ENCODE measurements at places on chromosomes 7 and 10.

DNA sequence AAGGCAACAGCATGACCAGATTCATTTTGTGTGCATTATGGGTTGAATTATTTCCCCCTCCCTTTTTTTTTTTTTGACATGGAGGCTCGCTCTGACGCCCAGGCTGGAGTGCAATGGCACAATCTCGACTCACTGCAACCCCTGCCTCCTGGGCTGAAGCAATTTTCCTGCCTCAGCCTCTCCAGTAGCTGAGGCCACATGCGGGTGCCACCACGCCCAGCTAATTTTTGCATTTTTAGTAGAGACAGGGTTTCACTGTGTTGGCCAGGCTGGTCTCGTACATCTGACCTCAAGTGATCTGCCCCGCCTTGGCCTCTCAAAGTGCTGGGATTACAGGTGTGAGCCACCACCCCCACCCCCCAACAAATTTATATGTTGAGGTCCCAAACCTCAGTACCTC, 42.0 kb downstream of the ZNF783 start:
- DNase-seq: no peak

DNA sequence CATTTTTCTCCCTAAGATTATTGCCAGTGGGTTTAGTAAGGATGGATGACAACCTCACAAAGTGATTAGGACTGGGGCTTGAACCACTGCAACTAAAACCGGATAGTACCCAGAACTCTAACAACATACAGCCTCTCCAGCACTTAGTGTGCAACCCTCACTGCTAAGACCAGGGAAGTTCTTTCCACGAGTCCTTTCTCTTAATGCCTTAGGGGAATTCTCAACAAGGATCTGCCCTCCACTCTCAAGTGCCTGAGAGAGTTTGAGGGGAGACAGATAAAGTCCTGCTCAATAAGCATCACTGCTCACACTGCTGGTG, 104.6 kb downstream of the NRP1 start:
- DNase-seq: no peak

- DNase-seq: no peak
Measured at GRCh38 chr10:85400981-85401695, 965.5 kb downstream of the GRID1 start.

DNA sequence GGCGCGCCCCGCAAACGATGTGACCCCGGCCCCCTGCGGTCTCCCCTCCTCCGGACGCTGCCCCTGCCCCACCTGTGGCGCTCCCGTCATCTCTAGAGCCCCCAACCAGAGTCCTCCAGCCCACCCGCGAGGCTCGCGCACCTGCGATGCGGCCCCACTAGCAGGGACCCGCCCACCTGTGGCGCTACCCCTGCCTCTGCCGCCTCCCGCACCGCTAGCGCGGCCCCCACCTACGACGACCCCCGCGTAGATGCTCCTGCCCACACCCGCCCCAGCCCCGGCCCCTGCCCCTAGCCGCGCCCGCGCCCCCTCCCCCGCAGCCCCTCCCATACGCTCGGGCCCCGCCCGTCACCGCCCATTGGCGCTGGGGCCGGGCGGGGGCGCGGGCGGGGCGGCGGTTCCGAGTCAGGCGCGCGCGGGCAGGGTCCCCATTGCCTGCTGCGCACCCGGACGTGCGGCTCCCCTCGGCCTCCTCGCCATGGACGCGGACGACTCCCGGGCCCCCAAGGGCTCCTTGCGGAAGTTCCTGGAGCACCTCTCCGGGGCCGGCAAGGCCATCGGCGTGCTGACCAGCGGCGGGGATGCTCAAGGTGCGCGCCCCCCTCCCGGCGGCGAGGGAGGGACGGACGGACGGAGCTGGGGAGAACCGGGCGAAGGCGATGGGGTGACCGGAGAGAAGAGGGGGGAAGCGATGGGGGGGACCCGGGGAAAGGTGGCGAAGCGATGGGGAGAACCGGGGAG, at the start of gene PFKP:
Gene PFKP (plus strand): TSS at position 431 of the 741 bp plus-strand sequence. CDS start 48 bp downstream, at position 479.
- peak; percentile 53 for DNase-seq

- DNase-seq: no peak
Measured at GRCh38 chr10:78520737-78521430, 487.2 kb downstream of the RPS24 start.

GRCh38 chr10:104546336-104546735, 94.8 kb upstream of the SORCS3 start:
- DNase-seq: no peak

GRCh38 chr7:90972906-90973550, 291.2 kb upstream of the FZD1 start:
- DNase-seq: no peak

DNA sequence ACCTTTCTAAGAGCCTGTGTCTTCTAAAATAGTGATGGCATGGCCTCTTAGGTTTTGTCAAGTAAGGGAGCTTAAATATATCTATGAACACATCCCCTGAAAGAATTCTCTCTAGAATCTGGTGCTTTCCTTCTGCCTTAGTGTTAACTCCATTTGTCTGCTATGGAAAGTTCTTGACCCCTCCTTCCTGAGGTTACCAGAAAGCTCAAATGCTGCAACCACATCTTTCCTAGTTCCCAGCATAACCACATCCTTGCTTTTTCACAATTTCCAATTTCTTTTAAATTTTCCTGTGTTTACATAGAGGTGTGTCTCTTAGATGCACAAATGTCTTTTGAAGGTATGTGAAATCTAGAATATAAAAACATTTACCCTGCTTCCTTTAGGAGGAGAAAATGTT, 16.4 kb upstream of the GSDME start:
- no peak for DNase-seq

DNA sequence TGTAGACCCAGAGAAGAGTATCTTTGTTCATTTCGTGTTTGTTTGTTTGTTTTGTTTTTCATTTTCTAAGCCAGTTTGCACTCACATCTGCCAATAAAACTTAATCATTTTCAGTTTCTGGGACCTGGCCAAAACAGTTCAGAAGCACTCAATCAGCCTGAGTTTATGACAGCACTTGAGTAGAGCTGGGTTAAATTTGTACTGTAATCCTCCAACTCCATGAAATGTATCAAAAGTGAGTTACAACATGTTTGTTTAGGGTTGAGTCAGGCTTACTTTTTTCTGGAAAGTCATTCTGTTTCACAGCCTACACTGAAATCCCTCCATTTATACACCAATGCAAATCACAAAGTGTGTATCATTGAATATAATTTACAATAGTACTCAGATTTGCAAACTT, 91.9 kb downstream of the ZWINT start:
- DNase-seq: no peak

- DNase-seq: no peak
Measured at GRCh38 chr10:117360016-117360415, 15.2 kb downstream of the PDZD8 start.

GRCh38 chr10:14608381-14609001, 166.2 kb downstream of the FAM107B start:
- no peak for DNase-seq

DNA sequence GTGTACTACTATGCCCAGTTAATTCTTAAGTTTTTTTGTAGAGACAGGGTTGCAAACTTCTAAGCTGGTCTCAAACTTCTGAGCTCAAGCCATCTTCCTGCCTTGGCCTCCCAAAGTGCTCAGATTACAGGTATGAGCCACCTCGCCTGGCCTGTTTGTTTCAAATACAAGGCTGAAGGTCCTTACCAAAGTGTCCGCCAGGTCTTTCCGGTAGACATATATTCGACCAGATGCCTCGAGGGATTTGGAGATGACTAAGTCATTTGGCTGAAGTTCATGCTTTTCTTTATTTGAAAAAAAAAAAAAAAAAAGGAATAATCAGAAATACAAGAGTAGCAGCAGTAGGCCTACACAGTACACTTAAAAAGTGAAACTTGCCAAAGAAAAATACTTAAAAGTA, 204.5 kb upstream of the CDCA7L start:
- no peak for DNase-seq

DNA sequence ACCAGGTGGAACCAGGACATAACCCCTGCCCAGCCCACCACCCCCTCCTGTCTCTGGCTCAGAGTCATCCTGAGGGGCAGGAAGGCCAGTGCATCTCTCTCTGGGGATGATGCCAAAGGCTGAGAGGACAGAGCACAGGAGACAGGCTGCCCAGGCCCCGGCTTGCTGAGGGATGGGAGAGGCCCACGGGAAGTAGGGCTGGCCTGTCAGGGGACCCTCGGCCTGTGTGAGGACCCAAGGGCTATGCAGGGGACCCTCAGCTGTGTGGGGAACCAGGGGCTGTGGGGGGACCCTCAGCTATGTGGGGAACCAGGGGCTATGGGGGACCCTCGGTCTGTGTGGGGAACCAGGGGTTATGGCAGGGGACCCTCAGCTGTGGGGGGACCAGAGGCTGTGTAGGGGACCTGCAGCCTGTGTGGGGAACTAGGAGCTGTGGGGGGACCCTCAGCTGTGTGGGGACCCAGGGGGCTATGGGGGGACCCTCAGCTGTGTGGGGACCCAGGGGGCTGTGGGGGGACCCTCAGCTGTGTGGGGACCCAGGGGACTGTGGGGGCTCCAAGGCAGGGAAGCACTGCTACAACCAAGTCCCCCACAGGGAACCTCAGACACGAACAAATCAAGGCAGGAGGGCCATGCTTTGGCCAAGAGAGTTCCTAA, 27.7 kb downstream of the EBF3 start:
- no peak for DNase-seq

GRCh38 chr7:132837529-132837928, 244.4 kb downstream of the CHCHD3 start:
- no peak for DNase-seq

GRCh38 chr7:29875741-29876140, 69.4 kb downstream of the WIPF3 start:
- no peak for DNase-seq

DNA sequence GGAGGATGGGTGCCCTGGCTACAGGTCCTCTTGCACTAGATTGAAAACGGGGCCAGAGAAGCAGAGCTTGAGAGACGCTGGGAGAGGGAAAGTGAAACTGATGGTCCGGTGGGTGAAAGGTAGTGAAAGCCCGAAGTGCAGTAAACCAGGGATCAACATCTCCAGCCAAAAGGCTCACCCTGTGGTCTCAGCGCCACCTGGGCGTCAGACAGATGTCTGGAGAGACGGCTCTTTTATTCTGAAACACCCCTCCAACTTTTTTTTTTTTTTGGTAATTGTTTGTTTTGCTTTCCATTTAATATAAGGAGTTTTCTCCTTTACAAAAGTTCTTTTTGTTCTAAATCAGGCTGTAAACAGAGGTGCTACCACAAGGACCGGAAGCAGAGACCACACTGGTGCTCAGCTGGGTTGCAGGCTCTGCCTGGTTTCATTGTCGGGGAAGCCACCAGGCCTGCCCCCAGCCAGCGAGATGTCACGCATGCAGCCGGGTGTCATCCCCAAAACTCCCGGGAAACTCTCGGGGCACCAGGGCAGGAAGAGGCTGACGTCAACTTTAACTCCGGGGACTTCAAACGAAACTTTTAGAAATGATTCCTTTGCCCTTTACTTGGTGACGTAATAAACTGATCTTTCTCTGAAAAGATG, 11.2 kb downstream of the IL2RA start:
- peak; percentile 88 for DNase-seq

DNA sequence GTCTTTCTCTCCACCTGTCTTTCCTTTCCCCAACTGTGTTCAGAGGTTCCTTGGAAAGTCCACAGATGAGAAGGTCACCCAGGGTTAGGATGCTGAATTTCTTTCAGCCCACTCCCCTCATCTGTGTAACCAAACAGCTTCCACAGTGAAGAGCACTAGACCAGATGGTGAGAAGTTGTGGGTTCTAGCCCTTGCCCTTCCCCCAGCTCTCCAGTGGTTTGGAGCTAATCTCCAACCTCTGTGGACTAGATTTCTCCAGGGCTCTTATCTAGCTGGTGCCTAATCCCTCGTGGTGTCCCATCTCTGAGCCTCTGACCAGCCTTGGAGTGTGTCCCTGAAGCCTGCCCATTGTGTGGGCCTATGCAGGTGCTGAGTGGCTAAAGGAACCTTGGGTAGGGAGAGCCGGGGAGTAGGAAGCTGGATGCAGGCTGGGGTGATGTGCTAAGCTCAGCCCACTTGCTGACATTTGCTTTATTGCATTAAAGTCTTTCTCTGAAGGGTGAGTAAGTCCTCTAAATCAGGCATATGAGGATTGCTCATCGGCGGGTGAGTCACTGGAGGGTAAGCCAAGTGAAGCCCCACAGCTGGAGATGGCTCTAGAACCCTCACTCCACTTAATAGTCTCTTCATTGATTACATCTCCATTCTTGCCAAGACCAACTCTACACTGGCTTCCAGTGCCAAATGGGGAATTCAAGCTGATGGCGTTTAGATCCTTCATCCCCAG, 14.9 kb downstream of the DUSP5 start:
- peak; percentile 38 for DNase-seq

DNA sequence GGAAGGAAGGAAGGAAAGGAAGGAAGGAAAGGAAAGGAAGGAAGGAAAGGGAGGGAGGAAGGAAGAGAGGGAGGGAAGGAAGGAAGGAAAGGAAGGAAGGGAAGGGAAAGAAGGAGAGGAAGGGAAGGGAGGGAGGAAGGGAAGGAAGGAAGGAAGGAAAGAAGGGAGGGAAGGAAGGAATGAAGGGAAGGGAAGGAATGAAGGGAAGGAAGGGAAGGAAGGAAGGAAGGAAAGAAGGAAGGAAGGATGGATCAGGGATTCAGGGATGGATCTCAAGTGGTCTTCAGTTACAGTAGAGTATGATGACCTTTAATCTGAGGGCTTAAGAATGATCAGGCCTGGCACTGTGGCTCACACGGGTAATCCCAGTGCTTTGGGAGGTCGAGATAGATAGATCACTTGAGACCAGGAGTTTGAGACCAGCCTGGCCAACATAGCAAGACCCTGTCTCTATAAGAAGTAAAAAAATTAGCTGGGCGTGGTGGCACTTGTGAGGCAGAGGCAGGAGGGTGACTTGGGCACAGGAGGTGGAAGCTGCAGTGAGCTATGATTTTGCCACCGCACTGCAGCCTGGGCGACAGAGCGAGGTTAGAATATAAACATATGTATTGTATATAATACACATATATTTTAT, 760 bp upstream of the FOXK1 start:
- no peak for DNase-seq

DNA sequence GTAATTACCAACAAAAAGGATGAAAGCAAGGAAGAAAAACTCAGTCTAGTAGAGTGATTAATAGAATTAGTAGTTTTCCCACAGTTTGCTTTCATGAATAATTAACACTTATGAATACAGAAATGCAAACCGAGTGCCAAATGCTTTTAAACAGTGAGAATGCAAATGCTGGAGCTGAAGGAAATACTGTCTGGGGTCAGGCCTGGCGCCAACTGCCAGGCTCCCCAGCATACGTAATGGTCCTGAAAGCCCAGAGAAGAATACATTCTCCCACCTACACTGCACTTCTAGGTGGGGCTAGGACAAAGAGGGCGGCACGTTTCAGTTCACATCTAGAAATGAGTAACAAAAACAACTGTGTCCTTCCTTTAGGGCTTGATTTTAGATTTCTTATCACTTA, 30.0 kb downstream of the GLUD1 start:
- no peak for DNase-seq

GRCh38 chr7:123625254-123625653, 23.6 kb downstream of the ASB15 start:
- no peak for DNase-seq

GRCh38 chr10:132850896-132851295, 64.9 kb upstream of the NKX6-2 start:
- DNase-seq: no peak

Data from CD4-positive, alpha-beta T cell treated with Interleukin-6 at 100 ng/mL for 8 hours (primary cell).